ENCODE measurements at places on chromosomes 7 and 10.

DNA sequence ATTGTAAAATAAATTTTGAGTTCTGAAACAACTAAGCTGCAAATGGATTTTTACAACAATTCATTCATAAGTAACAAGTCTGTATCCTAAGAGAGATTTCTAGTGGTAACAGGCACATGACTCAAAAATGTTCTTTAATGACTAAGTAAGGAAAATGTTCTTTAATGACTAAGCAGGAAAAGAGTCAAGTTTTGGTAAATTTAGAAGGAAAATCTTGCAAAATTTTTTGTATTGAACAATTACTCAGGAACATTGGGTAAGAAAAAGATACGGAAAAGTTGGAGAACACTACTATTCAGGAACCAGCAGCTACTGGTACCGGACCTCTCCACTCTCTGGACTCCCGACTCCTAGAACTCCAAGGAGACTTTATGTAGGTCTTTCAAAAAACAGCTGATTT, 33.5 kb downstream of the HYCC1 start:
- no peak for DNase-seq

- no peak for DNase-seq
Observed at GRCh38 chr10:110425684-110426293, 71.9 kb upstream of the DUSP5 start.

- no peak for DNase-seq
Observed at GRCh38 chr10:102596506-102596971, 47.7 kb upstream of the TRIM8 start.

DNA sequence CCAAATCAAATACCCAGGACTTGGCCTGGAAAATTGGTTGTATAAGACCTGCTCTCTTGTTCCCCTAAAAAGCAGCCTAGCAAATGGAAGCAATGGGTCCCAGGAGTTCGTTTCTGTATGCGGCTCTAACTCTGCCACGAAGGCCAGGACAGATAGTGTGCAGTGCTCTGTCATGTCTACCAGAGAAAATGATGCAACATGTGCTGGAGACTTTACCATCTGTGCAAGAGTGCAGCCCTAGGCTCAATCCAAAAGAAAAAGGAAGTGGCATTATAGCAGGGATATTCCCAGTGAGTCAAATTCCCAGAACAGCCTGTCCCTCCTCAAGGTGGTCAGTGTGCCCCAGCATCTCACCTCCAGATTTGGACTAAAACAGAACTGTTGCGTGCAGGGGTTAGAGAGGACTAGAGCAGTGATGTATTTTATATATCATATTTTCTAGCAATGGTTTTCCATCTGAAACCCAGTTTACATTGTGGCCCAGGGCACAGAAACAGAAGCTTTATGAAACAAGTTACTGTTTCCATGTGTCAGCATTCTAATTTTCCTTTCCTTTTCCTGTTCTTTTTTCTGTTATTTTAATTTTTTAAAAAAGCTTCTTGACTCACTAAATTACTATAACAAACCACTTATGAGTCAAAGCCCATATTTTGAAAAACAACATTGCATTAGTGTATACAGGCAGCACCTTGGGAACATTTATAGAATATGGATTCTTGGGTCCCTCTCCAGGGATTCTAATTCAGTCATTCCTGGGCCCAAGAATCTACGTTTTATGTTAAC, 311.2 kb downstream of the RNLS start:
- no peak for DNase-seq

DNA sequence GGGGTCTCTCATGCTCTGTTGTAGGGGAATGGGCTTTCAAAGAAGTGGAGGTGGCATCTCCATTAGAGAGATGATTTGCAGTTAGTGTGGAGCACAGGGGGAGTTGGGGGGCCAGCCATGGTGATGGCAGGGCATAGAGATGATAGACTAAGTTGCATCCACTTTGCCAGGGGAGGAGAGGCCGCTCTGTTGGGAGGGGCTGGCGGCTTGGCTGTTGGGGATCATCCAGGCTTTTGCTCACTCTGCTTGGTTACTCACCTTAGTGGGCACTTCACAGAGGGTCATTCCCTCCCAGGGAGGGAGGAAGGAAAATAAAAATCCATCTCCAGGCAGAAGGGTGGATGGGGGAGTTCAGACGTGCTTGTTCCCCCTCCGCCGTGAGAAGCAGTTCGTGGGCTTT, 31.4 kb upstream of the CDH23 start:
- DNase-seq, result no peak

- no peak for DNase-seq
Observed at GRCh38 chr10:3750006-3750816, 34.8 kb downstream of the KLF6 start.

DNA sequence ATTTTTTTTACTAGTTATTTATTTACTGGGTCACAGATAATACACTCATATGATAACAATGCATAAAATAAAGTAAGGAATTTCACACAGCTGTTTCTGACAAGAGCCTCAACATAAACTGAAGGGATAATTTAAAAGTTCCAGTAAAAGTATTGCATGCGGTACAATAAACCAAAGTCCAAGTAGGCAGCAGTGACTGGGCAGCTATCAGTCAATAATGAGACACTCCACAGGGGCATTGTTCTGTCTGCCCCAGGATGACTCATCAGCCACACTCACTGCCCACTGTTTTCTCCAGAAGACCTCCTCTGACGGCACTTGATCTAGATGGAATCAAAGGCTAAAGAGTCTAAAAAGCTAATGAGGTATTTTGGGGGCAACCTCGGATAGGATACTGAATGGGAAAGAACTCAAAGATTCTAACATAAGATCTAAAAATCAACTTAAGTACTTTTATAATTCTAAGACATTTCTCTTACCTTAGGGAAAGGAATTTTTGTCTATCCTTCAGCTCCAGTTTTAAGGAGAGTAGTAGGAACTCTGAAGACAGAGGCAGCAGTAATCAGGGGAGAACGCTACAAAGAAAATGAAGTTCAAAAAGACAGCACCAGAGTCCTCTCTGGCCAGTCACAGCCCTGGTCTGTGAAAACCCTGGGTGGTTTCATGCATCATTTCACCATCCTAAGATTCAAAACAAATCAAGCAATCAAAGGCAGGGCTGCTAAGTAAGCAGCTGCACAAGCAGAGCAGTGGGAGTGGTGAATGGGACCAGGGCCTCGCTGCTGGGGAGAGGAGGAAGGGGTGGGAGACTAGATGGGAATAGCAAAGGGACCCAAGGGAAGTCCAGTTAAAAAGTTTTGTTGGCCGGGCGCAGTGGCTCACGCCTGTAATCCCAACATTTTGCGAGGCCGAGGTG, 175.1 kb downstream of the AVL9 start:
- DNase-seq, result no peak

- DNase-seq, result no peak
Observed at GRCh38 chr10:58698777-58699356, 186.2 kb downstream of the BICC1 start.

DNA sequence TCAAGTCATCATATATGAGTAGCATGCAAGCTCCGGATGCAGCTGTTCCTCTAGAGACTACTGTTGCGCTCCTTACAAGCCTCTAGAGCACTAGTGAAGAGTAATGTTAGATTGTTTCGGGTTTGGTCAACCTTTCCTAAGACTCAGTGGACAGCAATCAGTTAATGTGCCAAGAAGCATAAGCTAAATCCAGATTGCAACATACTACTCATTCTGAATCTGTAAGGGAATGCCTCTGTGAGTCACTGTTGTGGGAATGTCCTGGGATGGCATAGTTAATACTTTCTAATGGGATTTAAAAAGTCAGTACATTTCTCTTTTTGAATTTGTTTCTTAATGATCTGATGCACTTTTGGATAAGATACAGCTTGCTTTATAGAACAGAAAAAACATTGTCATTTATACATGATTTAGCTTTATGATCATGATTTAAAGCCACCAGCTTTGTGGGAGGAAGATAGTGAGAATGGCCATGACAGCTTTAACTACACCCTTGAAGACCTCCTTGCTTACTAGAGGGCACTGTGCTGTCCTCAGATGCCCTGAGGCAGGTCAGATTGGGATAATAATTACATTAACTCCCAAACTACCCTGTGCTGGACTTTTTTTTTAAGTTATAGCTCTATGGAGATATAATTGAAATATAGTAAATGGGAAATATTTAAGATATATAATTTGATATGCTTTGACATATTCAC, 138.4 kb downstream of the SDK1 start:
- DNase-seq, result no peak

GRCh38 chr7:26616235-26616634, 248.2 kb downstream of the SKAP2 start:
- DNase-seq, result no peak

- DNase-seq, result no peak
Observed at GRCh38 chr7:122702872-122703510, at the start of gene RNF148. RNF148 (minus strand) TSS chr7:122702922; CDS start chr7:122702750, 172 bp downstream.

DNA sequence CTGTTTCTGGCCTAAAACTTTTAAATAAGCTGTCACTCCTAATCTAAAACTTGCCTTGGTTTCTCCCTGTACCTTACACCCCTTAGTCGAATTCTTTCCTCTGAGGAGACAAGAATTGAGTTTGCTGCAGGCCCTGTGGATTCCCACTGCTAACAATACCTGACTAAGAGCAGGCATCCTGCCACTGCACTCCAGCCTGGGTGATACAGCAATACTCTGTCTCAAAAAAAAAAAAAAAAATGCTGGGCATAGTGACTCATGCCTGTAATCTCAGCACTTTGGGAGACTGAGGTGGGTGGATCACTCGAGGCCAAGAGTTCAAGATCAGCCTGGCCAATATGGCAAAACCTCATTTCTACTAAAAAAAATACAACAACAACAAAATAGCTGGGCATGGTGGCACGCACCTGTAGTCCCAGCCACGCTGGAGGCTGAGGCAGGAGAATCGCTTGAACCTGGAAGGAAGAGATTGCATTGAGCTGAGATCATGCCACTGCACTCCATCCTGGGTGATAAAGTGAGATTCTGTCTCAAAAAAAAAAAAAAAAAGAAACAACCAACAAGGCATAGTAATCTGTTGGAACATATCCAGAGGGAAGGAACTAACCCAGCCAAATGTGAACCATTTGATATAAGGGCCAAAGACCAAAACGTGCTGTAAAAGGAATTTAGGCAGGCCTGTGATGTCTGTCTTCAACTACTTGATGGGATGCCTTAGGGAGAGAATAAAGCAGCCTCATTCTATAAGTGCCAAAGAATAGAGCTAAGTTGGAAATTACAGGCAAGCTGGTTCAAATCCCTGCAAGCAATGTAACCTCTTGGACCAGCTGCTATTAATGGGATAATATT, 732.7 kb upstream of the AUTS2 start:
- DNase-seq, result no peak

GRCh38 chr10:120456626-120457430, at the start of gene PLPP4:
PLPP4 (plus strand) TSS chr10:120457227; CDS start chr10:120457306, 79 bp downstream.
- no peak for DNase-seq

All from sciatic nerve (tissue), 2 donors.